ENCODE measurements at places on chromosomes 7 and 10.

- DNase-seq: no peak
Observed at GRCh38 chr7:88485821-88486220, 179.1 kb upstream of the STEAP4 start.

DNA sequence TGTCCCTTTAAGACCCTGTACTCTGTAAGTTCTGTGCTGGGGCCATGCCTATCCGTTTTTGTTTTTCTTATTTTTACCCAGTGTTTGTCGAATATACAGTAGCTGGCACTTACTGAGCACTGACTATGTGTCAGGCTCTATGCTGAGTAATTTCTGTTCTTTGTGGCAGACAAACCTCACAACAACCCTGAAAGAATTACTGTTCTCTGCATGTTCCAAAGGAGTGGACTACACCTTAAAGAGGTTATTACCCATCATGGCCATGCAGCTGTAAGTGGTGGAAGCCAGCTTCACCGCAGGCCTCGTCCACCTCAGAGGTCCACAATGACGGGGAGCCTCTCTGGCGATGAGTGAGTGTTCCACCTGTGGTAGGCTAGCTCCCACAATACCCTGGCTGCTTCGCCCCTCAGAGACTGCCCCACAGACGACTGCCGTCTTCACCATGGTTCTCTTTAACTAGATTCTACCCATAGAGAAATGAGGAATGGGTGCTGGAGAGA lies 30.1 kb upstream of the RBM20 start:
- DNase-seq: no peak

DNA sequence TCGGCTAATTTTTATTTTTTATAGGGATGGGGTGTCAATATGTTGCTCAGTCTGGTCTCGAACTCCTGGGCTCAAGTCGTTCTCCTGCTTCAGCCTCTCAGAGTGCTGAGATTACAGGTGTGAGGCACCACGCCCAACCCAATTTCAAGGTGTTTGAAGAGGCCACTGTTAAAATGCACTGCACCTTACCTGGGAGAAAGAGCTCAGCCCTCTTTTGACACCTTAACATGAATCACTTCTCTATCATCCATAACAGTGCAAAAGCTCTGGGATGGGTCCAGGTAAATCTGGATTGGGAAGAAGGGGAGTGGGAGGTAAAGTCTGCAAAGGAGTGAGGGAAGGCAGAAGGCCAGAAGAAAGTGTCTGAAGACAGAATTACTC lies 557 bp upstream of the ZNF282 start:
- DNase-seq: no peak

GRCh38 chr10:132469197-132469884 lies 68.2 kb upstream of the INPP5A start:
- DNase-seq: no peak

GRCh38 chr7:105814481-105814880 lies 61.9 kb downstream of the ATXN7L1 start:
- DNase-seq: no peak

GRCh38 chr7:77461246-77461645 lies 45.1 kb upstream of the GSAP start:
- no peak for DNase-seq

GRCh38 chr10:68261132-68261856 lies 29.4 kb upstream of the ATOH7 start:
- no peak for DNase-seq

GRCh38 chr10:114678820-114679219 lies 20.7 kb upstream of the ABLIM1 start:
- no peak for DNase-seq

DNA sequence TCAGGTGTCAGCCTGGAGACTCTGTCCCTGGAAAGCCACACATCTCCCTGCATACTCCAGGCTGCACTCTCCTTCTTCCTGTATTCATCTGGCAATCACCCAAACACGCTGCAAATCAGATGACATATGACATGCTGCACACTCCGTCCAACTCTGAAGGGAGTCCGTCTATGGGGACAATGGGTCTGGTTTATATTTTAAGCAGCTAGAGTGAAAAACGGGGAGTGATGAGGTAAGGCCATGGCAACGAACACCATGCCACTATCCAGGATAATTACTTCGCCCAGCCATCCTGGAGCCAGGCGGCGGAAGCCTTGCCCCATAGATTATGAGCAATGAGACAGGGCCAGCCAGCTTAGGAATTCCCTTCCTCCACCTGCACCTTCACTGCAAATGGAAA lies 140.1 kb downstream of the PLXNA4 start:
- DNase-seq: no peak

GRCh38 chr10:11880151-11881029 lies 57.2 kb downstream of the PROSER2 start:
- no peak for DNase-seq

- no peak for DNase-seq
Observed at GRCh38 chr10:93346694-93347093, 135.4 kb downstream of the MYOF start.

DNA sequence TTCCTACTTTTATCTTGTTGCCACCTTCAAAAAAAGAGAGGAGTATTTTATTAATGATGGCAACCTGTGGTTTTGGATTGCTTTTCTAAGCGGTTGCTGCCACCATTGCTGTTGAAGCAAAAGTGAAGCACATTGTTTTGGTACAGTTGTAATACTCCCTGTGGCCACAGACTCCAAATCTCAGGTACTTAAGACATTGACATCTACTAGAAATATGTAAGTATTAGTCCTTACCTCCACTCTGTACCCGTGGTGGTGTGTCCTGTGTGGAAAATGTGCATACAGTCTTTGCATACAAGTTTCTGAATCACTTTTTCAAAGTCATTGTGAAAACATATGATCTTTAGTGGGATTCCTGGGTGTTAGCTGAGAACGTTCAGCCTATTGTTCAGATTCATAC lies 85.7 kb downstream of the ANLN start:
- no peak for DNase-seq

- no peak for DNase-seq
Observed at GRCh38 chr10:6894405-6894804, 314.3 kb upstream of the PRKCQ start.

DNA sequence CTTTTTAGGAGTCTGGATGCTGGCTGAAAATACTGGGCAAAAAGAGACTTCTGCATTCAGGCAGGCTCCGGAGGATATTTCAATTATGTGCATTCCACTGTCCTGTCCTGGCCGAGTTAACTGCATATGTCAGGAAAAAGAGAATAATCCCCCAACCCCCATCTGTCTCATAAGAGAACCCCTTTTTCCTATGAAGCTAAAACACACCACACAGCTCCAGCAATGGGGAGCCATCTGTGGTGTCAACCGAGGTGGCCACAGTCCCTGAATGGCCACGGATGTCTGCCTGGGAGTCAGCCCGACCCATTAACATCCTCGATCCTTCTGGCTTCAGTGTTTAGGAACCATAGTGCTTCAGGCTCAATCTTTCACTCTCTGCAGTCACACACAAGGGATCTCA lies 70.4 kb downstream of the RSU1 start:
- no peak for DNase-seq

- no peak for DNase-seq
Observed at GRCh38 chr10:117139581-117140524, 1.8 kb upstream of the VAX1 start.

DNA sequence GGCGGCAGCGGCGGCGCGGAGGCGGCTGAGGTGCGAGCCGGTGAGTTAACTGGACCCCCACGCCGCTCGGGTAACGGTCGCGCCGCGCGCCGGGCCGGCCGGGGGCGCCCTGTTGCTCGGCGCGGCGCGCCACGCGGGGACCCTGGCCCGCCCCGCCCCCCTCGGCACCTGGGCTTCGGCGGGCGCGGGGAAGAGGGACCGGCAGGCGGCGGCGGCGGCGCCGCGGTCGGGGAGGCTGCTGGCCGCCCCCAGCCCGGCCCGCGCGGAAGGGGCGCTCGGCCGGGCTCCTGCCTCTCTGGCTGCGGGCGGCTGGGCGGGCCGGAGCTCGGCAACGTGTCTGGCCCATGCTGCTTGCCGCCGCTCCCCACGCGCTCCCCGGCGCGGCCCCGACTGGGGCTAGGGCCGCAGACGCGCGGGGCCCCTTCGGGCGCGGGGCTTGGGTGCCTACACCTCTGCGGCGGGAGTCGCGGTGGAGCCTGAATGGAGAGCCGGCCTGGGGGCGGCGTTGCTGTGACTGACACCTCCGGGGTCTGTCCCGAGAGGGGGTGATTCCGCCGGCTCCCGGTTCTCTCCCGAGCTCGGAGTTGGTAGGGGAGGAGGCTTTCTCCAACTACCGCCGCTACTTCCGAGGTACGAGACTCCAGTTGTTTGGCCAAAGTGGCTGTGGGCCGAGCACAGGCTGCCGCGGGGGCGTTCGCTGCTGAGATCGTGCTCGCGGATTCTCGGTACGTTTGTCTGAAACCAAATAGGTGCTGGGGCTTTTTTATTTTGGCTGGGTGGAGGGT lies 494 bp downstream of the PALS2 start:
- DNase-seq: peak; percentile 9

- DNase-seq: no peak
Observed at GRCh38 chr7:7219216-7219615, 36.9 kb downstream of the C1GALT1 start.

DNA sequence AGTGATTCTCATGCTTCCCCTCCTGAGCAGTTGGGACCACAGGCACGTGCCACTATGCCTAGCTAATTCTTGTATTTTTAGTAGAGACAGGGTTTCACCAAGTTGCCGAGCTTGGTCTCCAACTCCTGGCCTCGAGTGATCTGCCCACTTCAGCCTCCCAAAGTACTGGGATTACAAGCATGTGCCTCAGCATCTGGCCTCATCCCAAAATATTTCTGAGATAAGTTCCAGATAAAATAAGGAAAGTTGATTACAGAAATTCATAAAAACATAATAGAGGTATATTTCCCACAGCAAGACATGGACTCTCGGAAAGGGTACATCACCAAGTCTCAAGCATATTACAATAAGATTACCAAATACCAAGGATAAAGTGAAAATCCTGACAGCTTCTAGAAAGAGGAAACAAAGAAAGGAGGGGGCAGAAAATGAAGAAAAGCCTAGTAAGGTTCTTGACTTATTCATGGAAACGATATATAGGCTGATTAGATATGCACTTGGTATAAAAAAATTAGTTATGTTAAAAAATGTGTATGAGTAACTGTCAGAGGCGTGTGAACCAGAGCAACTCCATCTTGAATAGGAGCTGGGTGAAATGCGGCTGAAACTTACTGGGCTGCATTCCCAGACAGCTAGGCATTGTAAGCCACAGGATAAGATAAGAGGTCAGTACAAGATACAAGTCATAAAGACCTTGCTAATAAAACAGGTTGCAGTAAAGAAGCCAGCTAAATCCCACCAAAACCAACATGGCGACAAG lies 35.0 kb downstream of the IQUB start:
- no peak for DNase-seq

GRCh38 chr7:128097211-128097731 lies 66.0 kb upstream of the LRRC4 start:
- no peak for DNase-seq

DNA sequence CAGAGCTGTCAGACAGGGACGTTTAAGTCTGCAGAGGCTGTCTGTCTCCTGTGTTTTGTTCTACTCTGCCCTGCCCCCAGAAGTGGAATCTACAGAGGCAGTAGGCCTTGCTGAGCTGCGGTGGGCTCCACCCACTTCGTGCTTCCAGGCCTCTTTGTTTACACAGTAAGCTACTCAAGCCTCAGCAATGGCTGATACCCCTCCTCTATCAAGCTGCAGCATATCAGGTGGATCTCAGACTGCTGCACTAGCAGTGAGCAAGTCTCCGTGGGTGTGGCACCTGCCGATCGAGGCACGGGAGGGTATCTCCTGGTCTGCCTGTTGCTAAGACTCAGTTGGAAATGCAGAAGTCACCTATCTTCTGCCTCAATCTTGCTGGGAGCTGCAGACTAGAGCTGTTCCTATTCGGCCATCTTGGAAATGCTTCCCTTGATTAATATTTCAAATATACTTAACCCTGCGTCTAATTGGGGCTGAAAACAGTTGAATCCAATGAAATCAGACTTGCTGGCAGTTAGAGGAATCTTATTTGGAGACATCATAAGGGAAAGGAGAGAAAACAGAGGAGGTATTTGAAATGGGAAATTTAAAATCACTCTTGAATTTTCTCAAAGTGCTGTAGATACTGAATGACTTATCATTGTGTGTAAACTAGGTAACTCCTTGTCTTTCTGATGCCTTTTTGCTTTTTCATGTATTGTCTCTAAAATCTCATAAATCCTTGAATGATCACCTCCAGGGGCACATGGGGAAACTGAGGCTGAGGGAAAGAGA lies 13.8 kb upstream of the CYP3A5 start:
- DNase-seq: no peak

GRCh38 chr7:27462575-27463270 lies 200.0 kb downstream of the HIBADH start:
- no peak for DNase-seq

- no peak for DNase-seq
Observed at GRCh38 chr10:66283874-66284464, 641.9 kb upstream of the LRRTM3 start.
